ENCODE measurements at places on chromosomes 7 and 10.

DNA sequence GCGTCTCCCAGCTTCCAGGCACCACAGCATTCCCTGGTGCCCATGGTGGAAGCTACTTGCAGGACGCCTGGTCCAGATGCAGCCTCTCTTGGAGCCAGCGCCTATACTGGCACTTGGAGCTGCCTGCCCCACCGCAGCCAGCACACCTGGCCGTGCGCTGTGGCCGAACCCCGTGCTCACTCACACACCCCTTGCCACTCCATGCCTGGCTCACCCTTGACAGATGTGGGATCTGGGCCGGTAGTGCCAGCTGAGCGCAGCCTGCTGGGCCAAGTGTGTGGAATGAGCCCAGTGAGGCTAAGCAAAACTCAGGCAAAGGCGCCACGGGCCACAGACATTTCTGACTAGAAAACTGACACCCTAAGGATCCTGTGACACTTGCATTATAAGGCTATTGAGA, 884.8 kb downstream of the LRMDA start:
- no peak for DNase-seq

DNA sequence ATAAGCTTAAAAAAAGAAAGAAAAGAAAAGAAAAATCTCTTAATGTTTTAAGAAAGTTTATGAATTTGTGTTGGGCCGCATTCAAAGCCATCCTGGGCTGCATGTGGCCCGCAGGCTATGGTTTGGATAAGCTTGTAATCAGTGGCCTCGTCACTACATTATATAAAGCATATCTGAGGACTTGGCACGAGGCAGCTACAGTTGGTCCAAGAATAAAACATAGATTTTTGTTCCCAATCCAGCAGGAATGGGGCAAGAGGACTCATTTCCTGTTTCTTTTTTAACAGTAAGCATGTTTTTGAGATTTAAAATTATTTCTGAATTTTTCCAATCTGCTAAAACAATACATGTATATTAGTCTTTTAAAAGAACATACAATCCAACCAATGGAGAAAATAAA, 28.6 kb downstream of the MCM10 start:
- no peak for DNase-seq

DNA sequence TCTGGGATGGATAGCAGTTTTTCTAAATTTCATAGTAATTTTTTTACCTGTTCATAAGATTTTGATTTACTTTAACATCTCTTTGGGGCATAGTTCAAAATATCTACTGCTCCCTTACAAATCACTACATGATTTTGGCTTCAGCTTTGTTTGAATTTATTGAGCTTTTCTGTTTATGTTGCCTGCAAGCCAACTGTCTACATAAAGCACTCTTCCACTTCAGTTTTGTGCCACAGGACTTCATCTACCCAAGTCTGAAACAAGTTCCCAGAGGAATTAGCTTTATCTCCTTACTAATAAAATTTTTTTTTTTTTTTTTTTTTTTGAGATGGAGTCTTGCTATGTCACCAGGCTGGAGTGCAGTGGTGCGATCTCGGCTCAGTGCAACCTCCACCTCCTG, 45.4 kb upstream of the KMT2E start:
- DNase-seq = no peak

DNA sequence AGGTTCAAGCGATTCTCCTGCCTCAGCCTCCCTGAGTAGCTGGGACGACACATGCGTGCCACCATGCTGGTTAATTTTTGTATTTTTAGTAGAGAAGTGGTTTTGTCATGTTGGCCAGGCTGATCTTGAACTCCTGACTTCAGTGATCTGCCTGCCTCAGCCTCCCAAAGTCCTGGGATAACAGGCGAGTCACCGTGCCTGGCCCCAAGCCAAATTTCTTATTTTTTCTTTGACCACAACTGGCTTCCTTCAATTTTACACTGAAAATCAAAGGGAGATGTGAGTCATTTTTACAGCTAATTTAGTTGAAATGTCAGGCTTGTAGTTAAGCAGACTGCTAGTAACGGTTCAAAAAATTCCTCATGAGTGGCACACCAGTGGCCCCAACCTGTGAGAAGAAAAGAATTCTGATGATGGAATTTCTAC, 7.8 kb downstream of the RNF216 start:
- DNase-seq = no peak

- no peak for DNase-seq
Observed at GRCh38 chr7:152923711-152924110, 164.2 kb downstream of the ACTR3B start.

DNA sequence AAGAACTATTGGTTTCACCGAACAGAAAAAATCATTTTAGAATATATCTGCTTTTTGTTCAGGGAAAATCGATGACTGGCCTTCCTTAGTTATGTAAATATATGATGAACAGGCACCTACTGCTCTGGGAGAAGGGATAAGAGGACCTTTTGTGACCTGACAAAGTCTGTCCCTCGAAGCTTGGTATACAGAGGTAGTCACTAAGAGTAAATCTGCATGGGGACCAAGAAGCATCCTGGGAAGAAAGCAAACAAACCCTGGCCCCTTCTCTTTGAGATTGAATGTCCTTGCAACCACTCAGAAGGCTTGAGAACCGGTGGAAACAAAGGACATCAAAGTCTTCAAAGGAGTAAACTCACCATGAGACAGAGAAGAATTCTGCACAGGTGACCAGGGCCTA, 52.3 kb downstream of the SKIDA1 start:
- DNase-seq = no peak

- no peak for DNase-seq
Observed at GRCh38 chr10:100636848-100637553, 101.3 kb downstream of the HIF1AN start.

DNA sequence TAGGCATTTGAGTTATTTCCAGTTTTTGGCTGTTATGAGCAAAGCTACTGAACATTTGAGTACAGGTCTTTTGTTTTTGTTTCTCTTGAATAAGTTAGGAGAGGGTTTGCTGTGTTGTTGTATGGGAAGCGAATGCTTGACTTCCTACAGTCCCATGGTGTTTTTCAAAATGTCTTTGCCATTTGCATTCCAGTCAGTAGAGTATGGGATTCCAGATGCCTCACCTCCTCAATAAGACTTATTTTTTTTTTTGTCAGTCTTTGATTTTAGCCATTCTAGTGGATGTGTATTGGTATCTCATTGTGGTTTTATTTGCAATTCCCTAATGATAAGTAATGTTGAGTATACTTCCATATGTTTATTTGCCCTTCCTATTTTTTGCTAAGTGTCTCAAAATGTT, 19.4 kb downstream of the CDK13 start:
- no peak for DNase-seq

DNA sequence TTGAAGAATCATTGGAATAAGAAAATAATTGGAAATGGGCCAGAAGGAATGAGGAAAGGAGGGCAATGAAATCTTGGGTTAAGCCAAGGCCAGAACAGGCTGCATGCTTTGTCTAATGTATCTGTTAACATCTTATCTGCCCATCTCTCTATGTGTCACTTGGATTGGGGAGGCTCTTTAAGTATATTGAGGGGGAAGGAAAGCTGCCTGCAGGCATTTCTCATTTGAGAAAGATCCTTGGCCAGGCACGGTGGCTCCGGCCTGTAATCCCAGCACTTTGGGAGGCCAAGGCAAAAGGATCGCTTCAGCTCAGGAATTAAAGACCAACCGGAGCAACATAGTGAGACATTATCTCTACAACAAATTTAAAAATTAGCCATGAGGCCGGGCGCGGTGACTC, 14.3 kb downstream of the PCBD1 start:
- no peak for DNase-seq

DNA sequence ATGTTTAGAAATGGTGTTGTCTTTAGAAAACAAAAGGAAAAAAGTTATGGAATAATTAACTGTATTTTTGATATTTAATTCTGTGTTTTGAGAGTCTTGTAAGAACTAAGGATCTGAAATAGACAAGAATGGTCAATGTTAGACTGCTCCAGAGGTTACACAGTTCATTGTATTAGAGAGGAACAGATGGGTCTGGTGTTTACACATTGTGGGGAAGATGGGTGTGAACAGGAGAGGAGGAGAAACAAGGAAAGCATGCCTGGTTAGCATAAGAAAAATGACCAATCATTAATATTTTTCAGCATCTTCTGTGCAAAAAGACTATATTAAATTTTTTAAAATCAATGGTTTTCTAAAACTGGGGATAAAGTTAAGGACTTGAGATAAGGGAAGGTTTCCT, 11.9 kb downstream of the MEOX2 start:
- DNase-seq = no peak

DNA sequence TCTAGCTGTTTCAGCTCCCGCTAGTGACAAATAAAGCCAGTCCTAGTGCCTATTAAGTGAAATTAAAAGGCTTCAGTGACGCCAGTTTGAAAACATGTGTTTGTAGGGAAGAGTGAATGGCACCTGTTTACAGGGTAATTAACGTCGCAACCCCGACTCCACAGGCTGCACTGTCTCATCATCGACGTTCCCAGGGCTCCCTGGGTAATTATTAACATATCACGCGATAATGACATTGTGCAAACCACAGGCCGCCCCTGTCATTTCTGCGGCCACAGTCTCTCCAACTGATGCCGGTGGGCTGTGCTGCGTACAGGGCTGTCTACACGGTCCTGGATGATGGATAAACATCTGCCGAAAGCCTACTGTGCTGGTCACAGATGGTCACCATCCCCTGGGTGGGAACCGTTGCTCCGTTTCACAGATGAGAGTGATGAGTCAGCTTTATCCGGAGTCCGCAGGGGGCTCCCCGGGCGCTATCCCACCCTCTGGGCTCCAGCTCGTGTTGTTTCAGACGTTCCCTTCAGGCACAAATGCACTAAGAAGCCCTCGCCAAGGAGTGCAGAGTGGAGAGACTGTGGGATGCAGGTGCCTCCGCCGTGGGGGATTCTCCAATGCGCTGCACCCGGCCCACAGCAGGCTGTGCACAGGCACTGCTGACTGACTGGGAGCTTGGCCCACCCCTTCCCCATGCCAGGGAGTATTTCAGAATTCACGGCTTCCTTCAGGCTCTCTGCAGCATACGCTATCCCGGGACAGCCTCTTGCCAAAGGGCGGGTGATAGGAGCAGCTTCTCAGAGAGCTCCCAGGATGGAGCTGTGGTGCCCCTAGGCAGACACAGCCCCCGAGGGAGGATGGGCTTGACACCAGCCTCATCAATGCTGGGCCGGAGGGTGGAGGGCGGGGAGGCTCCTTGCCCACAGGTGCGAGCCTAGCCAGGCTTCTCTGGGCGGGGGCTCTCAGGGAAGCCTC, 491.8 kb upstream of the FOXK1 start:
- DNase-seq = no peak

DNA sequence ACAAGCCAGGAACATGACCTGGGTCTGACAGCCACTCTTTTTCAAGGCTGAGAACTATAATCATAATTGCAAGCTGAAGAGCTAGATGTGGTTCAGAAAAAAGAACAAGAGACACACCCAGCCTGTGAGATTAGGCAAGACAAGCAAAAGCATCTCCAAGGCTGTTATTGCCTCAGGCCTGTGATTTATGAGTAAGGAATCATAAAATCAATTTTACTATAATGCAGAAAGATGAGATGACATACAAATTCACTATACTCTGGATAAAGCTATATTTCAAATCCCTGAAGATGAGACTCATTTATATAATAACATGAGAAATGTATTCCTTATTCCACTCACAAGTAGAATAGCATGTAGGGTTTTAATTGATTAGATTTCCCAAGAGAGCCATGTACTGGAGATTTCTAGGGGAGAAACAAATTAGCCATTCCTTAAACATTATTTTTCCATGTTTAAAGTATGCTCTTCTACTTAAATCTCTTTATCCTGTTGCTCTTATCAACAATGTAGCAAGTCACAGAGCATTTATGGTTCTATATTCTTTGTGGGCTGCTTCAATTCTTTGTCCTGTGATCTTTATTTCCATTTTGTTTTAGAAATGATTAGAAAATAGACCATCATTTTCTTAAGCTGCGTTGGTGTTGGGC, 47.4 kb downstream of the FHIP2A start:
- DNase-seq = no peak

DNA sequence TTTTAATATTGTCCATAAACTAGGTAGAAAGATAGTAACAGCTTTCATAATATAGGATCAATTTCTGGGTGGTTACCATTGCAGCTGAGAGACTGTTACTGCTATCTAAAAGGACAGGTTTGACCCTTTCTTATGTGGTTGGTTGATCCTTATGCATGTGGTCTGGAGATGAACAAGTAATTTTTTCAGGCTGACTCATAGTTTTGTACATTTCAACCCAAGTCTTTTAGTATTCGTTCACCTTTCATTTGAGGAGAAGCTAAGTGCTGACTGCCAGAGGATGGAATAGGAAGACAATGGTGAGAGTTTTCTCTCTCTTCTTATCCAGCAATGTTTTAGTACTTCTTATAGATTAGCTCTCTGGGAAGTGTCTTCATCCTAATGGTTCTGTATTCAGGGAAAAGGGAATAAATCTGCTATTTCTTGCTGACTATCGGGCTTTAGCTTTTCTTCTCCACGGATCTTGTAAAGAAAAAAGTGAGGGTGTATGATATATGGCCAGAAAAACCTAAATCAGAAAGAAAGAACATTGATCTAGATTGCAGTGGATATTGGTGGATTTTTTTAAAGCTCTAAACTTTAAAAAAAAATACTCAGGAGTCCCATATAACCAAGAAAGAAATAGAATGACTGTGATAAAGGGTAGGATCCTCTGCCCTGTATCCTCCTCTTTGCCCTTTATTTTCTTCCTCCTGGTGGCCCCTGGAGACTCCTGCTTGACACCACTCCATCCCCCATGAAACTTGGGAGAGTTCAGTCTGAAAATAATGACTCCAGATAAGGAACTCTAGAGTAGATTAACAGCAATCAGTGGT, 88.0 kb downstream of the CPED1 start:
- no peak for DNase-seq

- no peak for DNase-seq
Observed at GRCh38 chr10:129272866-129273650, 194.0 kb upstream of the MGMT start.

DNA sequence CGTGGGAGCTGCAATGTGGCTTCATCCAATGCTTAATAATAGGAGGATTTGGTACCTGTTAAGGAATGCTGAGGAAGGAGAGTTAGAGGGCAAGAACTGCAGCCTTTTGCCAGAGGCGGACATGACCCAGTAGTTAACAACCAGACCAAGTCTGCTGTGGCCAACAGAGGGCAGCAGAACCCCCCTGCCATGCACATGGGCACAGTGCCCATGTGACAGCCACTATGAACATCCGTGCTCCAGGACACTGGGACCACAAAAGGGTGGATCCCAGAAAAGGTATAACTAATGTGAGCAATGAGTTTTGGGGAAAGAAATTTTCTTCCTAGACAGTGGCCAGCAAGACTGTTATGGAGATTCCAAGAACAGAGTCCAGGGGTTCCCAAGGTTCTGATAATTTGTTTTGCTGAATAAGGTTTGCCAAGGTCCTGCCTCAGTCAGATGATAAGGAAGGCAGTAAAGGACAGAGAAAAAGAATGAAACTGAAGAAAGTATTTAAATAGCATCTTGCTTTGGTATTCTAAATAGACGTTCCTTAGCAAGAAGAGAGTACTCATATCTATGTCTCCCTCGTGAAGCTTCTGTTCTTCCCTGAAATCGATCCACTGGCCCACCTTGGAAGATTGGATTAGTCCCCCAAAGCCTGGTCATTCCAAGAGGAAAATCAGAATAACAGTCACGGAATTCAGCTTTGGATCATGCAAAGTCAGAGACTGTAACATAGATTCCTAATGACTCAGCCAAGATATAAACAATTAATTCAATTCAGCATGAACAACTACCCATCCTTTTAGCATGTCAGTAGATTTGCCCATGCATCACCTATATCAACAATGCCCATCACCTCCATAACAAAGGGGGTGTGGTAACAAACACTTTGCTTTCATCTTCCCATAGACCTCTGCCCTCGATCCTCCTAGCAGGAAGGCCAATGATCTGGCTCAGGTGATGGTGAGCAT, 56.0 kb downstream of the LGI1 start:
- no peak for DNase-seq

GRCh38 chr10:102670065-102670670, 25.9 kb downstream of the TRIM8 start:
- DNase-seq = no peak

Measured in right kidney (tissue), 9 donors.